ENCODE measurements at places on chromosomes 7 and 10. TPM values are rescaled to one million over a fixed set of nuclear protein-coding genes. Genes with fewer than 3 reads are reported as not detected.

CAMK2G gene
- 58.8 TPM for total RNA-seq

AKR1D1 gene
- not detected for total RNA-seq

DNA sequence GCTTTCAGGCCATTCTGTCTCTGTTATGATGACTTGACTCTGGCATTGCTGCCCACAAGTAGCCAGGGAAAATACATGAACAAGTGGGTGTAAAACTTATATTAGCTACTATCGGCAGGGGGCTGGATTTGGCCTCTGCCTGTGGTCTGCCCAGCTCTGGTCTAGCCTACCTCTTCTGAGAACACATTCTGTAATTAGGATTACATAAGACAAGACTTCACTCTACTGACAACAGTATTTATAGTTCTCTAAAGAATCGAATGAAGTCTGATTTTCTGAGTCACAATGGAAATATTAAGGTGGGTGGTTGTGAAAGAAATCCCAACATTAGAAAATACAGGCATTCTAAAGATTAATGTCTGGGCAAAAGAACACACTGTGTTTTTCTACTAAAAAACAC is 55.5 kb downstream of the DLD start:
- no peak for DNase-seq
- no peak overlapping the region for H3K4me3 ChIP-seq
- no peaks in the 10 kb centered on the region for H3K4me1 ChIP-seq
- no peaks in the 10 kb centered on the region for H3K27me3 ChIP-seq
- H3K36me3 ChIP-seq: no peaks in the 10 kb centered on the region

DNA sequence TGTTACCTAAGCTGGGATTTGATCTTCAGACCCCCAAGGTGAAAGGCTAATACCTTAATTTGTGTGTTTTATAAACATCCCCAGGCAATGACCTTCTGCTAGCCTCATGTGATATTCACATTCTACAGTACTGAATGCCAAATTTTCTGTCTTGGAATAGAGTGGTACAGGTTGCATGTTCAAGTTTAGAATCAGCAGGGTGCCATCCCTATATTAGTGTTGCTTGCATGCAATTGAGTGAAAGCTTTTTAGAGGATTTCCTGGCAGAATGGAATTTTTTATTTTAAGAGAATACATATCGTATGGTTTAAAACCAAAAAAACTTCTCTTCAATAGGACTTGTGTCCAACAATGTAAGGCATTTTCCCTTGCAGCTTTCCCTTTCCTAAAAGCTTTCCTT is 107.3 kb downstream of the LRMDA start:
- no peak overlapping the region for H3K27ac ChIP-seq
- no peak for DNase-seq
- H3K27me3 ChIP-seq: peaks cover 5% of the 10 kb centered on the region

- peak; percentile 76 for DNase-seq
- no peak overlapping the region for H3K4me3 ChIP-seq
- H3K27ac ChIP-seq: no peak overlapping the region
- H3K27me3 ChIP-seq: no peaks in the 10 kb centered on the region
- H3K36me3 ChIP-seq: no peaks in the 10 kb centered on the region
These were observed 32.0 kb upstream of the PLEKHA1 start for GRCh38 chr10:122342293-122343134.

- H3K4me1 ChIP-seq: peaks cover 5% of the 10 kb centered on the region
- no peaks in the 10 kb centered on the region for H3K27me3 ChIP-seq
- no peaks in the 10 kb centered on the region for H3K36me3 ChIP-seq
- no peak for DNase-seq
These were observed 283.8 kb downstream of the DNAJB6 start for GRCh38 chr7:157620616-157621015.

- H3K4me3 ChIP-seq: no peak overlapping the region
- peaks cover 9% of the 10 kb centered on the region for H3K27me3 ChIP-seq
- H3K27ac ChIP-seq: no peak overlapping the region
- H3K4me1 ChIP-seq: no peaks in the 10 kb centered on the region
- no peaks in the 10 kb centered on the region for H3K36me3 ChIP-seq
- DNase-seq: no peak
These were observed 5.9 kb downstream of the GCK start for GRCh38 chr7:44183386-44183785.

GRCh38 chr10:110600487-110601101 is 33.1 kb downstream of the SMC3 start:
- peak; percentile 46 for DNase-seq
- H3K4me3 ChIP-seq: no peak overlapping the region
- peaks cover 88% of the 10 kb centered on the region for H3K36me3 ChIP-seq
- H3K4me1 ChIP-seq: no peaks in the 10 kb centered on the region
- H3K27me3 ChIP-seq: no peaks in the 10 kb centered on the region

GRCh38 chr10:125123476-125124114 is 36.8 kb downstream of the CTBP2 start:
- no peak overlapping the region for H3K4me3 ChIP-seq
- no peak overlapping the region for H3K27ac ChIP-seq
- H3K4me1 ChIP-seq: no peaks in the 10 kb centered on the region
- no peak for DNase-seq

GRCh38 chr10:32002531-32002930 is 53.7 kb downstream of the KIF5B start:
- DNase-seq: no peak
- H3K27ac ChIP-seq: no peak overlapping the region
- H3K27me3 ChIP-seq: no peaks in the 10 kb centered on the region
- peaks cover 5% of the 10 kb centered on the region for H3K4me1 ChIP-seq
- no peaks in the 10 kb centered on the region for H3K36me3 ChIP-seq
- H3K4me3 ChIP-seq: no peak overlapping the region

- no peaks in the 10 kb centered on the region for H3K36me3 ChIP-seq
- H3K27ac ChIP-seq: no peak overlapping the region
- H3K4me3 ChIP-seq: no peak overlapping the region
- no peak for DNase-seq
- H3K27me3 ChIP-seq: no peaks in the 10 kb centered on the region
These were observed 144.0 kb upstream of the RET start for GRCh38 chr10:42932735-42933447.

DNA sequence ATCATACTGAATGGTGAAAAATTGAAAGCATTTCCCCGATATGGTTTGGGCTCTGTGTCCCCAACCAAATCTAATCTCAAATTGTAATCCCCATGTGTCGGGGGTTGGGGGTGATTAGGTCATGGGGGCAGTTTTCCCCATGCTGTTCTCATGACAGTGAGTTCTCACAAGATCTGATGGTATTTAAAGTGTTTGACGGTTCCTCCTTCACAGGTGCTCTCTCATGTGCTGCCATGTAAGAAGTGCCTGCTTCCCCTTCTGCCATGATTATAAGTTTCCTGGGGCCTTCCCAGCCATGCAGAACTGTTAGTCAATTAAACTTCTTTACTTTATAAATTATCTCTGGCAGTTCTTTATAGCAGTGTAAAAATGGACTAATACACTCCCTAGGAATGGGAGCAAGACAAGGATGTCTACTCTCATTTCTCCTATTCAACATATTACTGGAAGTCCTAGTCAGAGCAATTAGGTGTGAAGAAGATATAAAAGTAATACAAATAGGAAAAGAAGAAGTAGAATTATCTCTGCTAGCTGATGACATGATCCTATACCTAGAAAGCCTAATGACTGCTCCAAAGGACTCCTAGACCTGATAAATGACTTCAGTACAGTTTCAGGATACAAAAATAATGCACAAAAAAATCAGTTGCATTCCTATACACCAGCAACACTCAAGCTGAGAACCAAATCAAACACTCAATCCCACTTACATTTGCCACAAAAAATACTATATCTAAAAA is 260.6 kb downstream of the RNLS start:
- no peaks in the 10 kb centered on the region for H3K4me1 ChIP-seq
- H3K4me3 ChIP-seq: no peak overlapping the region
- no peak overlapping the region for H3K27ac ChIP-seq
- H3K27me3 ChIP-seq: no peaks in the 10 kb centered on the region
- H3K36me3 ChIP-seq: no peaks in the 10 kb centered on the region
